ENCODE measurements at places on chromosomes 12 and 14. TPM values are rescaled to one million over a fixed set of nuclear protein-coding genes. Genes with fewer than 3 reads are reported as not detected.

OTX2 gene
- polyA plus RNA-seq: not detected

KRT83 gene
- polyA plus RNA-seq: 0.07 TPM

GRCh38 chr12:30296486-30296885 lies 399.2 kb downstream of the IPO8 start:
- no peak for DNase-seq

DNA sequence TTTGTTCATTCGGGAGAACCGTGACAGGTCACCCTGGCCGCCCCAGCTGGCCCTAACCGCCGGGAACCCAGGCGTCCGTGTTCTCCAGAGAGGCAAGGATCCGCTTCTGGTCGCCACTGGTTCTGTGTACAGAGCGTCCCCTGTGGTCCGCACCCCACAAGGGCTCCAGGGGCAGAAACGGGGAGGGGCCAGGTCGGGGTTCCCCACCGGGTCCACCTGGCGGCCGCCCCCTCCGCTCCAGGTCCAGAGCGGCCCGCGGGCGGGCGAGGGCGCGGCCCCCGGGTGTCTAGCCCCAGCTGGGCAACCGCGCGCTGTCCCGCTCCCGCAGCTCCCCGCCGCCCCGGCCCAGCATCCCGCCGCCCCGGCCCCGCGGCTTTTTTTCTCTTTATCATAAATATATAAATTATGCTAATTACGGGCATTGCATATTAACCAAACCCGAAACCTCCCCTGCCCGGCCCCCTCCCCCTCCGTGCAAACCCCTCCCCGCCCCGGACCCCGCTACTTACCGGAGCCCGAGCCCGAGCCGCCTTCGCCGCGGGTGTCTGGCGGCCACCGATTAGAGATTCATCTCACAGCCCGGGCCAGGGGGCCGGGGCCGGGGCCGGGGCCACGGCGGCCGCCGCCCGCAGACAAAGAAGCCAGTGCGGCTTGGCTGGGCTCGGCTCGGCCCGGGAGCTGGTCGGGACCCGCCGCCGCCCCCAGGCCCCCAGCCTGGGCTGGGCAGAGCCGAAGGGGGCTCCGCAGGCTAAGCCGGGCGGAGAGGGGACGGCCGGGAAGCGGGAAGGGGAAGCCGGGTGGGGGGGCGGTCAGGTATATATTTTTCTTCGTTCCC lies 512 bp downstream of the POU6F1 start:
- DNase-seq: no peak

- DNase-seq: no peak
Measured at GRCh38 chr12:108175310-108175709, 46.2 kb downstream of the WSCD2 start.

DNA sequence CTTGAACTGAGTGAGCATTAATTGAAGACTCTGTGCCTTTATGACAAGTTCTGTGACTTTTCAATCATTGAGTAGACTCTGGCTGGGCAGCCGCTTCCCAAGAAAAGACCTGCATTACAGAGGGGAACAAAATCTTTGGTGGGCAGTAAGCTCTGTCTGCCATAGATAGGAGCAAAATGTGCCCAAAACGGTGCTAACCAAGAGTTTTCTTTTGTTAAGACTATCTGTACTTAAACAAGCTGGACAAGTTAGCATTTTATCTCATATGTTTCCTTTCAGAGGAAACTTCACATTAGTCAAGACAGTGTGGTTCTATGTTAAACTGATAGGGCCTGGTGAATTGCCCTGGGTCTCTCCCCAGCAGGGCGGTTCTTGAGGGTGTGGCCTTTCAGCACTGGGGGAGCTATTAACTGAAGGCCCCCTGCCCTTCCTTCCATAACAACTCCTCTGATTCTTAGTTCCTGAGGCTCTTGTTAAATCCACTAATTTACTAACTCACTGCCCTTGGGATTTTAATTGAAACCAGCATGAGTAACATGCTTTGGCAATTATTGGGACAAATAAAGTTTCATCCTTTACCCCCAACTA lies 219.6 kb downstream of the KTN1 start:
- no peak for DNase-seq

Measured in BJ (cell line).